ENCODE measurements at places on chromosomes 3 and 15. TPM values are rescaled to one million over a fixed set of nuclear protein-coding genes. Genes with fewer than 3 reads are reported as not detected.

GRCh38 chr3:30539206-30539605, 67.2 kb upstream of the TGFBR2 start:
- no peak for DNase-seq

- DNase-seq = peak; percentile 40
These were observed 489 bp downstream of the GMPPB start for GRCh38 chr3:49723296-49723627.

GRCh38 chr3:157931517-157931916, 174.7 kb downstream of the SHOX2 start:
- no peak for DNase-seq

DNA sequence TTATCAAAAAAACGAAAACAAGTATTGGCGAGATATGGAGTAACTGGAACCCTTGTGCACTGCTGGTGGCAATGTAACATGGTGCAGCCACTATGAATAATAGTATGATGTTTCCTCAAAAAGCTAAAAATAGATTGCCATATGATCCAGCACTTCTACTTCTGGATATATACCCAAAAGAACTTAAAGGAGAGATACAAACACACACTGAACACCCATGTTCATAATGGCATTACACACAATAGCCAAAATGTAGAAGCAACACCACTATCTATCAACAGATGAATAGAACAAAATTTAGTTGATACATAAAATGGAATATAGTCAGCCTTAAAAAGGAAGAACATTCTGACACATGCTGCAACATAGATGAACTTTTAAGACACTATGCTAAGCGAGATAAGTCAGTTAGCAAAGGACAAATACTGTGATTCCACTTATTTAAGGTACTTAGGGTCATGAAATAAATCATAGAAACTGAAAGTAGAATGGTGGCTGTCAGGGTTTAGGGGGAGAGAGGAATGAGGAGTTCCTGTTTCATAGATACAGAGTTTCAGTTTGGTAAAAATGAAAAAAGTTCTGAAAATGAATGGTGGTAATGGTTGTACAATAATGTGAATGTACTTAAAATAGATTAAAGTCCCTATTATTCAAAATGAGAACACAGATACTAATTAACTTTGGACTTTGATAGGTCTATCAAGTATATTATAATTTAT, 59.4 kb upstream of the IMPG2 start:
- no peak for DNase-seq

DNA sequence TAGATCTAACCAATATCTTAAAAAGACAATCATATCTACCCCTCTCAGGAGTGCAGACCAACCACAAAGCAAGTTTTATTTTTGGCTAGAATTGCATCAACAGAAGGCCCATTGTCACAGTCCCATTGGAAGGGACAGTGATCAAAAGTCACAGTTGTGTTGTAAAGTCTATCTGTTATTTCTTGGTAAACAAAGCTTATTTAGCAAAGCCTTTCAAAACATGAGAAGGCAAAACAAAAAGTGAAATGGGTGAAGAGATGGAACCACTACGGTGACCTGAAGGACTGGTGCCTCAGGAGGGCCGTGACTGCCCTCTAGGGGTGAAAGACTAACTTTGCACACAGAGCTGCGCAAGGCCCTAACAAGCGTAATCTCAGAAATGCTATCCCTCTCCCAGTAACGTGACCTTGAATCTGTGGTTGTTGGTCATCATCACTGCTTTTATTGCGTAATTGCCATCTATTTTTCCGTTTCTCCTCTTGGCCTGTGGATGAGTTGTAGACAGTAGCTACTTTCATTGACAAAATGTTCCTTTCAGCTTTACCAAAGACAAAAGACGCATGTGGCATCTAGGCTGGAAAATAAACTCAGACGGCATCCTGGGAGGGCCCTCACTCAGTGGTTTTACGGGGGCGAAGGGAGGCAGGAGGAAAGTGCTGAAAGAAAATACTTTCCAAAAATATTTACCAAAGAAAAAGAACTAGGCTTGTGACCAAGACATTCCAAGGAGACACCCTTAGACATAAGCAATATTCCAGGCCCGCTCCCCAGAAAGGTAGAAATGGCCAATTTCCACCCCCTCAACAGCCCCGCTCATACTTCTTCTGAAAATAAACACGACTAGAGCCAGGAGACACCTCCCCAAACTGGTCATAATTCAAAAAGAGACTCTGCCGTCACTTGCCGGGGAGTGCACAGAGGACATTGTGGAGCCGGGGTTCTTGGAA, 79.4 kb downstream of the FRMD4B start:
- peak; percentile 80 for DNase-seq

DNA sequence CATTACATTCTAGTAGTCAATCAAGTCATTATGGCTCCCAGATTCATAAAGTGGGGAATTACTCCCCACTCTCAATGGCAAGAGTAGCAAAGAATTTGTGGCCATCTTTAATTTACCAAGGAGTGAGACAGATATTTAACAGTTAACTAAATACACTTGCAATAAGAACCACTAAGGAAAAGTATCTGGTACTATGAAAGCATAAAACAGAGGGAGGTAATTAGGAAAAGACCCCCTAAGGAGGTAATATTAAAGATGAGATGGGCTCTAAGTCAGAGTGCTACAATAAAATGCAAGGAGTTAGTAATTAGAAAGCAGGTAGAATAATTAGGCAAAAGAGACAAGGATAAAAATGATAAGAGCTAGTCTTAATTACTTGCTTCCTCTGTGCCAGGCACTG, 301.9 kb downstream of the CHL1 start:
- no peak for DNase-seq

DNA sequence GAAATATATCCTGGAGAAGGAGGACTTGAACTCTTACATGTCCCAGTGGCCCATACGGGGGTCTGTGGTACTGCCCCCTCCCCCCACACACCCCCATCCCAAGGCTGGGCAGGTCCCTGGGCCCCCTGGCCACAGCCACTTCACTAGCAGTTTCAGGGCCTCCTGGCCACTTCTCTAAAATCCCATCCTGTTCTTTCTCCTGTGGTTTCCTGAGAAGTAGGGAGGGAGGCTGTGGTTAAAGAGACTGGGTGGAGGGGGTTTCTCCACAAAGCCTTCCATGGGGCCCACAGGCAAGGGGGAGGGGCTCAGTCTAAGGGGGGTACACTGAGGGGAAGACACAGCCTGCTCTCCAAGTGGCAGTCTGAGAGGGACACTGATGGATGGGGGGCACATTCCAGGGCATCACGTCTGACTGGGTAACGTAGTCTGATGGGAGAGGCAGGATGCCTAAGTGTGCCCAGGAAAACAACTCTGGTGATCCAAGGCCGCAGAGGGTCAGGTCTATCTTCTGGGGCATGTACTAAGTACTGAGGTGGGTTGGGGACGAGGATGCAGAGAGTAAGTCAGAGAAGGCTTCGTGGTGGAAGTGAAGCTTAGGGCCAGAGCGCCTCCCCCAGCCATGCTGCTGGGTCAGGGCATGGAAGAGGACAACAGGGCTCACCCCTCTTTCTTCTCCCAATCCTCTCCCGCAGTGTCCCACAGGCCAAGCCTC, 48.0 kb upstream of the C15orf39 start:
- DNase-seq = no peak

DNA sequence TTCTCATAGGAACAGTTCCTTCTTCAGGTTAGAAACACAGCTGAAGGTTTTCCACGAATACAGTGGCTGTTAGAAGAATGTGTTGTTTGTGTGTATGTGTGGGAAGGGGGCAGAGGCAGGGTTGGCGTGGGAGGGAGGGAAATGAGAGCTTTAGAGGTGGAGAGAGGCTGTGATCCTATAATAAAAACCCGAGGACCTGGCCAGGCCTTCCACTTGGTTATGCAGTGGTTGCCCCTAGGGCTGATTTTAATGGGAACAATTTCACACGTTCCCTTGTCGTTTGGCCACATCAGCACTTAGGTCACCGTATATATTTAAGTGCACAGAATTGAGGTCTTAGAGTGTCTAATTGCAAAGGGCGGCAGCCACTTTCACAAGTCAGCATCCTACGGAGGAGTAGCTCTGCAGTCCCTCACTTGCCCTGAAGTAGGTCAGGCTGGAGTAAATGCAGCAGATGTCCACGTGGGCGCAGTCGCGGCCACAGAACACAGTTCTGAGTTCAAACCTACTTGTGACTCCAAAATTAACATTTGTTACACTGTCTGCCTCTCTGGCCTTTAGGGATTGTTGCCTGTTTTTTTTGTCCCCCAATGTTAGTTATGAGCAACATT, 85.6 kb downstream of the PDCD6IP start:
- DNase-seq = peak; percentile 26

DNA sequence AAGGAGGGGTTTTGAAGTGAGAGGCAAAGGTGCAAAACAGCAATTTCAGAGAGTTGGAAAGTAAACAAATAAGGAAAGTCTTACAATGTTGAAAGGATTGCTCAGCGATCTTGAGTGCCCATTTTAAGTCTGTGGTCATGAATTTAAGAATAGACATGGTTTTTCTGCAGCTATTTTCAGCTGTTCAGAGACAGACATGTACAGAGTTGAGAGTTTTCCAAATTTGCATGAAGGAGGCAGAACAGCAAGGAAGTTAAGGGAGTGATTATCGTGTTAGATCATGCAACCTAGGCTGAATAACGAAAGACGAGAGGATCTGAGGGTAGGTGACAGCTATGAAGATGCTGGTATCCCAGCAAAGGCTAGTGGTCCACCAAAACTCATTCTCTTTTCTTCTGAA, 37.2 kb downstream of the DET1 start:
- no peak for DNase-seq

GRCh38 chr3:112302881-112303763, 9.1 kb upstream of the SLC9C1 start:
- no peak for DNase-seq

GRCh38 chr3:4571690-4572334, 78.7 kb downstream of the ITPR1 start:
- peak; percentile 69 for DNase-seq

- no peak for DNase-seq
These were observed 43.2 kb upstream of the NEDD4 start for GRCh38 chr15:56036546-56037067.

DNA sequence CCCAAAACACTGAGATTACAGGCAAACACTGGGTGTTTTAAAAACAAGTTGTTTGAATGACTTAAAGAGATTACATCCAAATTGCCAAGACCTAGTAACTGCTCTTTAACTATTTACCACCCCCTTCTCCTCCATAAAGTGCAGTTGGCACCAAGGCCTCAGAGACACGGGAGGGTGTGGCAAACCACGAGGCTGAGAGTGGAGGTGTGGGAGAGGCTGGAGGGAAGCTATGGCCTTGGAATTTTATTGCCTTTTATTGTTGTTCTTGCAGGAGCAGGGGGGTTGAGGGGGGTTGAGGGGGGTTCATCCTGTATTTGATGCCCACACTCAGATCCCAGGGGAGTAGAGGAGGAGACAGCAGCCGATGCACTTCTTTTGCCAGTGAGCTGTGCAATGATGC, 75.9 kb upstream of the CTDSPL start:
- no peak for DNase-seq

The FBXO40 gene
- total RNA-seq = not detected

The FAM3D gene
- total RNA-seq = not detected

The SI gene
- not detected for total RNA-seq

The SLC2A2 gene
- total RNA-seq = 19.5 TPM

The KNG1 gene
- total RNA-seq = 3.5 TPM

The CDHR4 gene
- not detected for total RNA-seq

The SLC9C1 gene
- total RNA-seq = not detected
